ENCODE measurements at places on chromosomes 12 and 14.

GRCh38 chr14:71566276-71566675 lies 366.0 kb upstream of the RGS6 start:
- DNase-seq: no peak

DNA sequence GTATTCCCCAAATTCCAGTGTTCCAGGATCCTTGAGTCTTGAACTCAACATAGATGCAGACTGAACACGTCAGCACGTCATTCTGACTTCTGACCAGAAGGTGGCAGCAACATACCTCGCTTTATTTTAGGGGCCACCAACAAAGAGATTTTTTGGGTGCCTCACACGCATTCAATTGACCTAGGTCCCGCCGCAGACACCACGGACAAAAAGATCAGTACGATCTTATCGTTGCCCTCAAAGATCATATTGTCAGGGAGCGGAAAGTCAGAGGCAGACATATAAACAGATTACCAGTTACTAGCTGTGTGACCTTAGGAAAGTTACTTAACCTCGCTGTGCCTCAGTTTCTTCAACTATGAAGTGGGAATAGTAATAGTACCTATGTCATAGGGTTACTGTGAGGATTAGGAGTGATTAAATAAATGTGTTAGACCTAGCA lies 6.5 kb upstream of the PRPH start:
- no peak for DNase-seq

- DNase-seq: no peak
Measured at GRCh38 chr14:23404331-23404900, 3.7 kb downstream of the MYH6 start.

DNA sequence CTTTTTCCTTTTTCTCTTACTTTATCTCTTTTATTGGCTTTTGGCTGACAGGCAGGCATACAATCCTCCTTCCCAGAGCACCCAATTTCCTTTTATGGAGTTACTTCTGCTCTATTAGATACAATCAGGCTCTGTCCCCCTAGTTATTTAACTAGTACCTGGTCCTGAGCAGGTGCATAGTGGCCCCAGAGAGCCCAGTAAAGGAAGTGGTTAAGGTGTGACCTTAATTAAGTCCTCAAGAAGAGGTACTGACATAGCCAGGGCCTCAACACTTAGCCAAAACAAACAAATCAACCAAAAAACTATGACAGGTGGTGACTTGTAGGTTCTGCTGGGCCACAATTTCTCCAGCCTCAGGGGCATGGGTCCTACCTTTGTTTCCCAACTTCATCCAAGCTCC lies 82.9 kb downstream of the CCDC60 start:
- DNase-seq: no peak

DNA sequence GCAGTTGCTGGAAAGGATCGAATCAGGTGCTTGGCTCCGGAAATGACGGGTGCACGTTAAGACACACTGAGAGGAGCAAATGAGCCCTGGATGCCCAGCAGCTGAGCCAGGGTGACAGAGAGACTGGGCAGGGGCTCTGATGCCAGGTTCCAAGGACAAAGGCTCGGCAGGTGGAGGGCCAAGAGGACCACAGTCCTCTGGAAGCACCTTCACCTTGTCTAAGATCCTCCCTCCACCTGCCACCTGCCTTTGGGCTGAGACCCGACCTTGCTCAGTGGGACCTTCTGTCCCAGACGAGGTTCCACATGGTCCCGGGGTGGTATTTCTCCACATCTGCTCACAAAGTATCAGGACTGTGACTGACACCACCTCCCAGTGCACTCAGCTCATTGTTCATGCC lies 1.0 kb downstream of the ANO2 start:
- DNase-seq: no peak

DNA sequence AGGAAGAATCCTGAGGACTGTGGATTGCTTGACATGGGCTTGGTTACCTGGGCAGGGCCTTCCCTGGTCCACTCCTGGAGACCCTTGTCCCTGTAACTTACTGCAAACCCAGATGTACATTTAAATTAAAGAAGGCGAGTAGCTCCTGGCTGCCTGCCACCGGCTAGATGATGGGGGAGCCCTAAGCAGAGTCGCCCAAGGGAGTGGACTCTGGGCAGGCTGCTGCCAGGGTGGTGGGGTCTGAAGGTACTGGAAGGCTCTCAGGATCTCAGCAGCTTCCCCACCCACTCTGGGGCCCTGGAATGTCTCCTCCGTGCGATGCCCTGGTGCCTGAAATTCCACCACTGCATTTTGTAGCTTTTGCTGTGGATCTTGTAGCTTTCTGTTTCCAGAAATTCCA lies 74.7 kb downstream of the FBXL14 start:
- peak; percentile 76 for DNase-seq

- no peak for DNase-seq
Measured at GRCh38 chr12:2764398-2764797, 30.4 kb upstream of the FKBP4 start.

DNA sequence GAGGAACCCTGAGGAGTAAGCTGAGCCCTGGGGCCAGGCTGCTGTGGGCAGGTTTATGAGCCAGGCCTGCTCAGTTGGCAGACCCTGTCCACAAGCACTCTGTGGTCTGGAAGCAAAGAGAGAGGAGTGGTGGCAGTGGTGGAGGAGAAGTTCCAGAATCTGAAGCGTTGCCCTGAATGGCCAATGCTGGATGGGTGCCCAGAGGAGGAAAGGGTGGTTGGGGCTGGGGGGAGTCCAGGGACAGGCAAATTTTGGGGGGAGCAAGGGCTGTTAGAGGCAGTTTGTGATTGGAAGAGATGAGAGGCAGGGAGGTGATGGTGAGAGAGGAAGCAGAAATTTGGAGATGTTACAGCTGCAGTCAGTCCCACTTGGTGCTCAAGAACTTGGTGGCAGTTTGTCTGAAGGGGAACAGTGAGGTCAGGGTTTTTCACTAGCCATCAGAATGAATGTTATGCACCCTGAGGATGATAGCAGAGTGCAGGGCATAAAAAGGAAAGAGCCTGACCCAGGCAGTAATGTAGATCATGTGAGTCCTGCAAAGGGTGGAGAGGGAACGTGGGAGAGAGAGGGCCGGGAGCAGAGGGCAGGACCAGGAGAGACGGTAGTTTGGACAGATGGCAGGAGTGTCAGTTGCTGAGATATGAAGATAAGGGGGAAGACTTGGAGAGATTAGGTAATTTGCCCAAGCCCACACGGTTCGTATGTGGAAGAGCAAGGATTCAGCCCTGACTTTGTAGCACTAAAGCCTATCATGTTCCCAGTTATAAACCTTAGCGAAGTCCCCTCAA lies 51.2 kb downstream of the GALNT8 start:
- DNase-seq: no peak

GRCh38 chr12:100234591-100235304 lies 32.1 kb downstream of the DEPDC4 start:
- no peak for DNase-seq

GRCh38 chr14:95699412-95699811 lies 13.2 kb downstream of the TCL1B start:
- no peak for DNase-seq

GRCh38 chr12:118633071-118633470 lies 256.7 kb downstream of the SUDS3 start:
- DNase-seq: no peak

DNA sequence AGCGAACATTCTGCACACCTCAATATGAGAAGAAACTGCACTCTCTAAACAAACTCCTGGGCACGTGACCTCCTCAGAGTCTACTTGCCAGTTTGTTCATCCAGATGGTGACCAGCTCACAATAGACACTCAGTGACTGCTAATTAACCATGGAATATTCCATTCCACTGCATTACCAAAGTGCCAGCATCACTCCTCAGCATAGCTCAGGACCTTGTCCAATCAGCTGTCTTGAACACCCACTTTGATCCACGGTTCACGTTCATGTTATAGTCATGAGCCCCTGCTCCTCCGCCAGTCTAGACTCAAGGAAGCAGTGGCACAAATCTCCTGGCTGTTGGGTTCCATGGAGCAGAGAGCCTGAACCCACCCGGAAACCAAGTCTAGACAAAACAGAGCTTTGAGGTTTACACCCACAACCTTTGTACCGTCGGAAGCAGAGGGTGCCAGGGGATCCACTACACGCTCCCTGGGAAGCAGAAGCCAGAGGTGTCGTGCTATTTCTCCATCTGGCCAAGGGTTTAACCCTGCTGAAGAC lies 285.3 kb downstream of the ZFP36L1 start:
- no peak for DNase-seq

DNA sequence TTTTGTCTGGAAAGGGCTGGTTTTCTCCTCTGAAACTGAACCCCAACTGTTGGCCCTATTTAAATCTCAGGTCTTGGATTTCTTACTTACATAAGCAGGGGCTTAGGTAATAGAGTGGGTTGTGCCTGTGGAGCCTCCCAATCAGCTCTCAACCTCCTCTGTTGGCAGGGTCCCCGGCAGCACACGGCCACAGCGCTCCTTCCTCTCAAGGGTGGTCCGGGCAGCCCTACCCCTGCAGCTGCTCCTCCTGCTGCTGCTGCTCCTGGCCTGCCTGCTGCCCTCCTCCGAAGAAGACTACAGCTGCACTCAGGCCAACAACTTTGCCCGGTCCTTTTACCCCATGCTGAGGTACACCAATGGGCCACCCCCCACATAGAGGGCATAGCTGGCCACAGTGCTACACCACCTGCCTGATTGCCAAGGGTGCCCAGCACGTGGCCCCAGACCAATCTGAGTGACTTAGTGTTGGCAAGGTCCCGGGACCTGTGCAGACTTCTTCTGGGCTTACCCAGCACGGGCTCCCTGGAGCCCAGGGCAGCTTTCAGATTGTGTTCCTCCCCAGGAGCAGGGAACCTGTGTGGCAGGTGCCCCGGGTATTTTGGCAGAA lies 68.9 kb downstream of the ESR2 start:
- DNase-seq: no peak

DNA sequence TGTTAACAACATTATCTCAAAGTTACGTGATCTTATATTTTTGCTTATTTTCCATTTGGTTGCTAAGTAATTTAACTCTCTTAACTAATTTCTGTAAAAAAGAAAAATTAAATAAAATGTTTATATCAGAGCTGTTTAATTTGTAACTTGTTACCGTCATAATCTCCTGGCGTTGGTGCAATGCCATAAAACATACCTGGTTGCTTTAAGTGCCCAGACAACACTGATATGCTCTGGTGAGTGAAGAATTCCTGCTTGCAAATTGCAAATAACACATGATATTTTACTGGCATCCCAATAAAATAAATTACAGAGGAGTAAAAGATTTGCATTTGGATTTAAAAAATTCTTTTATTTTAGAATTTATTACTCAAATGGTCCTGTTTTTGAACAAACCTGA lies 640.1 kb upstream of the MIS18BP1 start:
- DNase-seq: no peak

GRCh38 chr14:67539116-67539515 lies 6.0 kb downstream of the PLEKHH1 start:
- no peak for DNase-seq

- no peak for DNase-seq
Measured at GRCh38 chr14:27916326-27916725, 850.3 kb upstream of the FOXG1 start.

Data from mesenteric fat pad (tissue), 1 donor.